ENCODE measurements at places on chromosomes 7 and 10. TPM values are rescaled to one million over a fixed set of nuclear protein-coding genes. Genes with fewer than 3 reads are reported as not detected.

Gene PTN
- total RNA-seq = not detected

Gene WNT8B
- not detected for total RNA-seq

Gene EGFR
- total RNA-seq = not detected

Gene OPALIN
- not detected for total RNA-seq

Gene PTPRE
- total RNA-seq = 280 TPM

Gene LUC7L2
- total RNA-seq = 192 TPM

Gene MYH16
- total RNA-seq = not detected

Gene TLX1
- total RNA-seq = not detected

Gene OR2A5
- not detected for total RNA-seq

Gene GPR37
- not detected for total RNA-seq

Gene FGFR2
- 0.72 TPM for total RNA-seq

Gene PNLIPRP2
- not detected for total RNA-seq

Gene UNC5B
- 0.09 TPM for total RNA-seq

Gene TMEM213
- total RNA-seq = not detected

Gene PKD2L1
- not detected for total RNA-seq

Gene PHKG1
- 4.9 TPM for total RNA-seq

Gene SNX8
- 8.3 TPM for total RNA-seq

Gene UPK3B
- 3.3 TPM for total RNA-seq

Gene EEF1AKMT2
- total RNA-seq = 20.1 TPM

Gene NPY4R
- total RNA-seq = not detected

Gene PPP2R2D
- 39.8 TPM for total RNA-seq

Gene METTL27
- total RNA-seq = not detected

Gene ABLIM1
- total RNA-seq = 71.9 TPM

Gene TMEM229A
- total RNA-seq = not detected

Gene POLR1F
- total RNA-seq = 38.5 TPM

Gene THSD7A
- total RNA-seq = not detected

Gene C10orf62
- total RNA-seq = 0.32 TPM

Gene PAPOLB
- 0.36 TPM for total RNA-seq

Gene KCP
- total RNA-seq = 0.95 TPM

Gene MLXIPL
- total RNA-seq = not detected

Gene ENTPD1
- total RNA-seq = 3.1 TPM

Gene HHEX
- 19.5 TPM for total RNA-seq

Gene PAX4
- not detected for total RNA-seq

Gene IL15RA
- 11.8 TPM for total RNA-seq

Measured in natural killer cell (primary cell).